ENCODE measurements at places on chromosomes 13 and 19.

DNA sequence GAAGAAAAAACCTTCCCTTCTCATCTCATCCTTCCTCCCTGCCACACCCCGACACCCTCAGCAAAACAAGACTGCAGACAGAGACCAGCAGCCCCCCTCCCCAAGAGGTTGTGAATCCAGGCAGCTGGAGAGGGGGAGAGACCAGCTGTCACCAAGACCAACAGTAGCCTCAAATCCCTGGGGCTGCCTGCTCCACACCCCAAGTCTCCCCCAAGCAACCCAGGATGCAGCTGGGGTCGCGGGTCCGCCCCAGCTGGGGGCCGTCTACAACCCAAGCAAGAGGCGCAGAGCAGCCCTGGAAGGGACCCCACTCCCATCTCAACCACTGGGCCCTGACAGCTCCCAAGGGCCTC, 7.1 kb downstream of the KLF16 start:
- DNase-seq: peak; percentile 59

- no peak for DNase-seq
Measured at GRCh38 chr13:71214821-71215220, 652.2 kb downstream of the DACH1 start.

DNA sequence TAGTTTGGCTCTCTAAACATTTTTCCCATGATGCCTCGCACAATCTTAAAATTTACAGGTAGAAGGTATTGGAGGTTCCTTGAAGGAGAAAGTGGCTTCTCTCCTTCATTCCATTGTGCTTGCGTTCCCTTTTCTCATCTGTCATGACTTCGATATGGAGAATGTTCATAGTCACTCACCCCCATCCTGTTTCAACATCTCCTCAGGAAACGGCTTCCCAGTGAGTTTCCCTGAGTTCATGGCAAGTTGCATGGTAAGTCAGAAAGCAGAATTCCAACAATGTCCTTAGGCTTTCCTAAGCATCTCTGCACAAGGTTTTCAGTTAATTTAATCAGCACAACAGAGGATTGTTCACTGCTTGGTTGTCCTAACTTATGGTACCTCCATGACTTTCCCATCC, 581.8 kb upstream of the SLITRK5 start:
- DNase-seq: no peak

GRCh38 chr19:34259367-34260095, 5.2 kb downstream of the GARRE1 start:
- DNase-seq: no peak

DNA sequence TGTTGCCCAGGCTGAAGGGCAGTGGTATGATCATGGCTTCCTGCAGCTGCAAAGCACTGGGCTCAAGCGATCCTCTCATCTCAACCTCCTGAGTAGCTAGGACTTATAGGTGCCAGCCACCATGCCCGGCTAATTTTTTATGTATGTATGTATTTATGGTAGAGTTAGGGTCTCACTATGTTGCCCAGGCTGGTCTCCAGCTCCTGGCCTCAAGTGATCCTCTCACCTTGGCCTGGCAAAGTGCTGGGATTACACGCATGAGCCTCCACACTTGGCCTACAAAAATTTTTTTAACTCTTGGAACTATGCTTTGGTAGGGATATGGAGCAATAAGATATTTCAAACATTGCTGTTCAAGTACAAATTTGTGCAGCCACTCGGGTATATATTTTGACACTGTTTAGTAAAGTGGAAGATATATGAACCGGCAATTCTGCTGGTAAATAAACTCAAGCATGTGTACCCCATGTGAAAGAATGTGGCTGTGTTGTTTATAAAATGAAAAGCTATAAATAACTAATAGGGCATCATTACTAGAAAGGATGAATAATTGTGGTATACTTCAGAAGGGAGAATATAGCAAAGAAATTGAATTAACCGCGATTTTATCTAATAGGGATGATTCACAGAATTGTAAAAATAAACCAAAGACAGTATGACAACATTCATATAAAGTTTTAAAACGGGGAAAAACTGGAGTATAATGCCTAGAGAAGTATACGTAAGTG, 1.1 kb downstream of the ZNF566 start:
- no peak for DNase-seq

DNA sequence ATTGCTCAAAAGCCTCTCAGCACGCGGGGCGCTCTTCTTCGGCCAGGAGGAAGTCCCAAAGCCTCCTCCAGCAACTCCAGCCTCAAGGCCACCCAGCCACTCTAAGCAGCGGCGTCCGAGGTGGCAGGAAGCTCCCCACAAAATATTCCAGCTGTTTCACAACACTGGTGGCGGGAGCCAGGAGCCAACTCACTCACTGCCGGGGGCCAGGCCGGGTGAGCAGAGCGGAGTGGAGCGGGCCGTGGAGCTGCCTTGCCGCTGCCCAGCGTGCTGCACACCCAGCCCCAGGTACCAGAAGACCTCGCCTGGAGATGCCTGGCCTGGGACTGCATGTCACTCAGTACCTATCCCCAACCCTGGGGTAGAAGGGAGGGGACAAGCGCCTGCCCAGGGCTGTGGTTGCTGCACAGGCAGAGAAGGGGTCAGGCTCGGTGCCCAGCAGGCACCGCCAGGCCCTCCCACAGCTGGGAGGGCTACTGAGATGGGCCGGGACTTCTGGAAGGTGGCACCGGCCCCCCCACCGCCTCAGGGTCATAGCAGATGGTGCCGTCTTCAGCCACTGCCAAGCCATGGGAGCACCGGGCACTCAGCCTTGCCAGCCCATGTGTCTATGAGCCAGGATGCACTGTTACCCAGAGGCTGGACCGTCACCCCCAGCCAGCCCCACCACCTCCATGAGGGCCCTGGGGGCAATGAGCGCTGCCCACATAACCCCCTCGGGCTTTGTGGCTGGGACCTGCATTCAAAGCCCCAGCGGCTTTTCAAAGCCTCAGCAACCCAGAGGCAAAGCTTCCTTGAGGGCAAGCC, 59.2 kb downstream of the MLLT1 start:
- DNase-seq: no peak

- DNase-seq: no peak
Measured at GRCh38 chr19:32822916-32823746, 46.4 kb downstream of the SLC7A9 start.

DNA sequence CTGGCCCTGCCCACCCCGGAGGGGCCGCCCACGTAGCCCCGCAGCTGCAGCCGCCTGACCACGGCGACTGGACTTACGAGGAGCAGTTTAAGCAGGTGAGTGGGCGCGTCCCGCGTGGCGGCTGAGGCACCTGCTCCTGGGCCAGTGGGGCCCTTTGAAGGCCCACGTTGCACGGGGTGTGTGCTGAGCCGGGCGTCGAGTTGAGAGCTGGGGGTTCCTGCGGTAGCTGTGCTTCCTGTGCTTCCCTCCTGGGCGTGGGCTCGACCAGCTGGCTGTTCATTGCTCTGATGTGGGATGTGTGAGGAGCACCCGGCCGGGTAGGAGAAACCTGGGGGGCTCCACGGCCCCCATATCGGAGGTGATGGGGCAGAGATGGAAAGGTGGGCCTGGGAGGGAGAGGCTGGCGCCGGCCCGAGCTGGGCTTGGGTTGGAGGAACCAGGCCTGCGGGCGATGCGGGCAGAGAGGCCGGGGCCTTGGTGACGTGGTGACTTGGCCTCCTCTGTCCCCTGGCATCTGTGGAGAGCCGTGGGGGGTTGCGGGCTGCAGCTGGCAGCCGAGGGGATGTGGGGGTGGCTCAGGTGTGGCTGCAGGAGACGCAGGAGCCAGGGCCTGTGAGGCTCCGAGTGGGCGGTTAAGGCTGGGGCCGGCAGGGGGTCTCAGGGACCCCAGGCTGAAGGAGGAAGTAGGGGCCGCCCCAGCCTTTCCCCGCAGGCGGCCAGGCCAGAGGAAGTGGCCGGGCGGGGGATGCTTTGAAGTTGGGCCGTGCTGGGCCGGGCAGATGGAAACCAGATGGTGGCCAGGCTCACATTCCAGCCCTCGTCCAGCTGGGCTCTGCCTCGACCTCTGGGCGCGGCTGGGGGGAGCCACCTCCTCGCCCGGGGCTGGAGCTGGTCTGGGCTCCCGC, 7.1 kb downstream of the ARID3A start:
- no peak for DNase-seq

All from NCI-H2171 (cell line).